ENCODE measurements at places on chromosomes 7 and 10.

DNA sequence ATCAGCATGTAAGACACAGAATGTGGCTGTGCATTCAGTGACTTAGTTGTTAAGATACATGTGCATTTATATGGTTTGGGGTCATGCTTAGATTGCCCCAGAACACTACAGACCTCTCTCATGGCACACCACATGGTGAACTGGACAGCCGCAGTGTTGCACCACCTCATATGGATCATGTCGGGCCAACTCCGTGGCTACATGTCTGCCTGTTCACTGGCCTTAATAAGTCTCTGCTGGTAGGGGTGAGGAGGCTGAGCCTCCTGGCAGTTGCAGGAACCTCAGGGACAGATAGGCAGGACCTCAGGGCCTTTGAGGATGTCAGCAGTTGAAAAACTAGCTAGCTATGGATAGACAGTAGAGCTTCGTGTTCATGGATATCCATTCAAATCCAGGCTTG lies 751.0 kb downstream of the GRID1 start:
- no peak for DNase-seq

GRCh38 chr10:23656735-23657134 lies 217.9 kb downstream of the OTUD1 start:
- peak; percentile 1 for DNase-seq

DNA sequence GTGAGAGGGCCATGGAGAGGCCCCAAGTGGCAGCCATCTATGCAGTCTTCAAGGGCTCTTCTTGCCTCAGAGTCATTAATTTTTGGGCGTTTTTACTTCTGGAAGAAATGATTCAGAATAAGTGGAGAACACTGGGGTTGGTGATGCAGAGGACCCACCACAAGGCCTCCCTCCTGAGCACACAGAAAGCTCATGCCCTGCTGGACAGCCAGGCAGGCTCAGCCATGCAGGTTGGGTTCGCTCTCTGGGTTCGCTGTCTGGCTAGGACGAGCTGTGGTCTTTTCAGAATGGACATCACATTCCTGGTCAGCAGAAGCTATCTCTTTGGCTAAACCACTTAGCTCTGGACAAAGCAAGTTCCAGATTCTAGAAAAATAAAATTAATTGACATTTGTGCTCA lies 480.8 kb downstream of the RPS24 start:
- DNase-seq: no peak

GRCh38 chr10:120075349-120075748 lies 182.8 kb downstream of the SEC23IP start:
- no peak for DNase-seq

DNA sequence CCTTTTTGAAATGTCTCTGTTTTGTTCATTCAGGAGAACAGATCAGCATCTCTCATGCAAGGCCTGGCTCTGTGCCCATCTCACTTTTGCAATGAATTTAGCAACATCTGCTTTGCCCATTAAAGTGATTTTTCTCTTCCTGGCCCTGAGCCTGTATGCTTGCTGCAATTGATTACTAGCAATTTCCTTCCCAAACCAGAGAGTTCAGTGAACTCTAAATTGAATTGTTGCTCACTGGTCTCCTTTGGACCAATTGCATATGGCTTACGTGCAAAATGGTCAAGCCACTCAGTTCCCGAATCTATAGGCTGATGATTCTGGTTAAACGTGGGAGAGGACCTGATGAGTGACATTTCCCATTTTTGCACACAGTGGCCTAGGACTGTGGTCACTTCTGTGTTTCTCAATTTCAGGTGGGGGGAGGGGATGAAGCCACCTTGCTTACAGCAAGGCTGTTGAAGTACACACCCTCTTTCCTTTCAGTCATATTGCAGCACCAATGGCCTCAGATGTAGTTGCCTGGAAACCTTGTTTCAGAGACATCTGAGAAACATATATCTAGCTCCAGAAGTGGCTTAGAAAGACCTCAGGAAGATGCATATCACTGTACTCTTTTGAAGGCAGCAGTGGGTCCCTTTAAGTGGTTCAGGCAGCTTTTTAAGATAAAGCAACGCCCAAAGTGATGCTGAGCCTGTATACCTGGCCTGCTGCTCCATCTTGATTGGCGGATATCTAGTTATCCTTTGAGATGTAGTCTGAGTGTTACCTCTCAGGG lies 201.4 kb downstream of the PTEN start:
- peak; percentile 74 for DNase-seq

- DNase-seq: peak; percentile 90
These were observed 10.8 kb downstream of the LFNG start for GRCh38 chr7:2530071-2530987.

DNA sequence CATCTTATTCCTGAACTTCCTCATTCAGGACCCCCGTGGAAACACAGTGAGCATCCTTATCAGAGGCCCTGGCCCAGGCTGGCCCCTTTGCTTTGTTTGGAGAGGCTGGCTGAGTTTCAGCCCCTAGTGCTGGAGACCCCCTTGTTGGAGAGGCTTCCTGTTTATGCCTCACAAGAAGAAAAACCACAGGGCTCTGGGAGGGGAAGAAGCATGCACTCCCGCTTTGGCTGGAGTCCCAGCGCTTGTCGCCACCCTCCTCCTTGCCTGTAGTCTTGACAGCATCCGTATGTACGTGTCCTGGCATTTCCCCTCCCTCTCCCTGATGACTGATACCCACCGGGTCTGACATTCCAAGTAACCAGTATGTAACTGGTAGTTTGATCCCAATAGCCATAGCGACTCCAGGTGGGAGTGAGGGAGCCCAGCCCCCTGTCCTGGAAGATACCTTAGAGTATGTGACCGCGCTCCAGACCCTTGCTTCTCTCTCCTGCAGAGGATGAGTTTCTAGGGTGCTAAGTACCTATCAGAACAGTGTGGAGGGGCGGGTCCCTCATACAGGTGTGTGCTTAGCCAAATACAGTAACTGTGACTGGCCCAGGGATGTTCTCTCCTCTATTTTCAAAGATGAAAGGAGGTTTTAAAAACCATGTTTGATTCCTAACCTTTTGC lies 6.9 kb upstream of the ATP6V0E2 start:
- DNase-seq: no peak

- DNase-seq: peak; percentile 44
These were observed 11.4 kb upstream of the CSGALNACT2 start for GRCh38 chr10:43126759-43127424.

GRCh38 chr10:132023092-132023811 lies 41.5 kb upstream of the BNIP3 start:
- peak; percentile 79 for DNase-seq

GRCh38 chr7:37352251-37352880 lies 96.3 kb downstream of the ELMO1 start:
- no peak for DNase-seq

GRCh38 chr7:140877249-140877524 lies 47.5 kb downstream of the BRAF start:
- no peak for DNase-seq

DNA sequence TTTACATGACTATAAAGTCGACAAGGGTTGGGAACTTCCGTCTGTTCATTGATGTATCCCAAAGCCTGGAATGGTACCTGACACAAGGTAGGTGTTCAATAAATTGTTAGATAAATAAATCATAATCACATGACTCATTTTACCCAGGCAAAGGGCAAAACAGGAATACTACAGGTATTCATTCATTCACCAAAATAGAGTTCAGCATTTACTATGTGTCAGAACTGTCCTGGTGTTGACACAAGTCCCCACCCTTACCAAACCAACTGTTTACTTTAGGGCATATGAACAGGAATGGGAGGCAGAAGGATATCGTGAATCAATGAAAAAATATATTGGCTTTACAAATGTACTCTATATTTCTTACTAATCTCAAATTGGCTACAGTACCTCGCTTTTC lies 666 bp upstream of the YAE1 start:
- no peak for DNase-seq

- no peak for DNase-seq
These were observed 50.5 kb downstream of the TPST1 start for GRCh38 chr7:66255534-66256100.

GRCh38 chr7:20211376-20211775 lies 5.8 kb downstream of the MACC1 start:
- no peak for DNase-seq

DNA sequence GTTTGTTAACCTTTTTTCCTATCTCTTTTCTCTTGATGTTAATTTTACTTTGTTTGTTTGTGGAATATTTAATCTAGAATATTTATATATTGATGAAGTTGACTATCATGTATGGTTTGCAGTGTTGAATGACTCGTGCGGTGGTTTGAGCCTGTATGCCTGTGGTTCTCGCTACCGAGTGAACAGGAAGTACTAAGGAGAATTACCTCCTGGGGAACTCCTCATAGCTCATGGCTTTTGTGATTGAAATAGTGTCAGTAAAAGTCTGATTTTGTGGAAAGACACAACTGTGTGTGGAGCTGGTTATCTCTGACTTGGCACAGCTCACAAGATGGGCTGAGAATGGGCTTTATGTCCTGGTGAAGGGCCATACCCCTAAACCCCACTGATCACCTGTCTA lies 498.6 kb downstream of the GLRX3 start:
- DNase-seq: no peak

DNA sequence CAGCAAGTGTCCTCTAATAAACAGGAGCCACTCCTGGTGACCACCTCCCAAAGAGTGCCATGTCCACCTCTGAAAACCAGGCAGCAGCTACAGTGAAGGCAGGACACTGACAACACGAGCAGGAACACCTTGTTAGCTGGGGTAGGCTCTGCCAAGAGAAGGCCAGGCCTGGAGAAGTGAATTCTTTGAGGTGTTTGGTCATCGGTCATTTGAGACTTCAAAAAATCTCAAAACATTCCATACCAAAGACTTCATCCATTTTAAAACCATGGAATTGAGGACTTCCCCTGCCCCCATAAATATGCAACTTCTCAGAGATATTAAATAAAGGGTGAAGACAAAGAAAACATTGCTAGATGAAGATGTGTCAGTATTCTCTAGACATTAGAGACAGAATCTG lies 28.4 kb upstream of the OPALIN start:
- no peak for DNase-seq

- peak; percentile 64 for DNase-seq
These were observed 103.5 kb upstream of the PDLIM1 start for GRCh38 chr10:95394161-95394880.

DNA sequence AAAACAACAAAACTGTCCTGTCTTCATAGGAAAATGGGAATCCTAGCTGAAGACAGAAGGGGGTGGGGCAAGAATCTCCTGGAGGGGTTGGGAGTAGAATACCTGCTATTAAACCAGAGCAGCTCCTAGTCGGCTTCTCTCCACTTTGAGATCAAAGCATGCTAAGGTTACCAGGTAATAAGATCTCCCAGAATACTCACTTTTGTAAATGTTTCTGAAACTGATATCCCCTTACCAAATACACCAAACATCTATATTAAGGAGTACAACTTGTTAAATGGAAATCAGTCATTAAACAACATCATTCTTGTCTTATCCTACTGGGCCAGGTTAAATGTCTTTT lies 29.5 kb upstream of the DAGLB start:
- DNase-seq: no peak

GRCh38 chr7:45138433-45139267 lies 18.9 kb upstream of the RAMP3 start:
- no peak for DNase-seq

- no peak for DNase-seq
These were observed 12.0 kb upstream of the ZNF800 start for GRCh38 chr7:127404286-127405072.

DNA sequence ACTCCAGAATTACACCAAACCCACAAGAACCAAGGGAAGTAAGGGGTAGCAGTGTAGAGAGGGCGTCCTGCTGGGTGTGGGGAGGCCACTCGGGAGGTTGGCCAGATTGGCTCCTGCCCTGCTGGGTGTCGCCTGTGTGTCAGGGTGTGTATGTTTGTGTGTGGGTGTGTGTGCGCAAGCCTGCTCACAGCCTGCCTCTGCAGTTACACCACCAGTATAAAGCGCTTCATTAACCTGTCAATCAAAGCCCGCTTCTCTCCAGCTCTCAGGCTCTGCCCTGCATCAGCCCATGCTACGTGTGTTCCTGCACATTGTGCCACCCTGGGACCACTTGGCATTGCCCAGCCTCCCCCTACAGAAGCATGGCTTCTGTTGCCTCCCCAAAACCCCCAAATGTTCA lies 83.3 kb upstream of the PAX2 start:
- DNase-seq: no peak

- no peak for DNase-seq
These were observed 17.2 kb upstream of the MNX1 start for GRCh38 chr7:157027568-157028198.

All from activated CD4-positive, alpha-beta T cell treated with anti-CD3 and anti-CD28 coated beads, Interleukin-10, Interleukin-2, amounts not matched to agents 100 ng/mL and 50 ng/mL, durations not matched to agents 16 hours and 8 hours (primary cell).